ENCODE measurements at places on chromosomes 2 and 18.

- DNase-seq = no peak
Observed at GRCh38 chr2:49259926-49260325, 105.6 kb upstream of the FSHR start.

DNA sequence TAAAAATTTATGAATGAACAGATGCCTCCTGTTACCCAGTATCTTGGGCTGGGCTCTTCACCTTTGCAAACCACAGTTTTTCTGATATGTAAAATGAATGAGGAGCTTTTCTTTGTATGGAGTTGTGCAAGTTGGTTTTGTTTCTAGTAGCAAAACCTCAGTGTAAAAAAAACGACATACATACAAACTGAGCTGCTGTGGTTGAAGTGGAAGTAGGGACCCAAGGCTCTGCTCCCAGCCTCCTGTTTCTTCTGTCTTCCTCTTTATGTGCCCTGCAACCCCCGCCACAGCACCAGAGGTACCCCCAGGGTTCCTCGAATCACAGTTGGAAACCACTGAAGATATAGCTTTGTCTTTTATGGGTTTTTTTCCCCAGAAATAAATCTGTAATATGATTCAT is 118.1 kb downstream of the MYO1B start:
- no peak for DNase-seq

GRCh38 chr18:50747849-50748242 is 72.0 kb downstream of the MRO start:
- DNase-seq = no peak

DNA sequence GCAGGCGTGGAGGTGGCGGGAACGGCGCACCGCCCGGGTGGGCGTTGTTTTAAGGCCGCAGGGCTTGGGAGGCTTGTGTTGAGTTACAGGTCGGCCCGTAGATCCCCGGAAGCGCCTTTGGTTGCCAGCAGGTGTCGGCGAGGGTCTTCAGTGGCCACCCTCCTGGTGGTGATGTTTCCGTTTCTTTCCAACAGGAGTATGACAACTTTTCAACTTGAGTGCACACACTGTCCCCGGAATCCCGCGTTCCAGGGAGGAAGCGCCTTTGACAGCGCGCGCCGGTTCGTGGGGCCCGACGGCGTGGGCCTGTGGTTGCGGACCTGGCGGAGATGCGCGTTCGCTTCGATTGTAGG is 1.0 kb upstream of the HDAC4 start:
- no peak for DNase-seq

DNA sequence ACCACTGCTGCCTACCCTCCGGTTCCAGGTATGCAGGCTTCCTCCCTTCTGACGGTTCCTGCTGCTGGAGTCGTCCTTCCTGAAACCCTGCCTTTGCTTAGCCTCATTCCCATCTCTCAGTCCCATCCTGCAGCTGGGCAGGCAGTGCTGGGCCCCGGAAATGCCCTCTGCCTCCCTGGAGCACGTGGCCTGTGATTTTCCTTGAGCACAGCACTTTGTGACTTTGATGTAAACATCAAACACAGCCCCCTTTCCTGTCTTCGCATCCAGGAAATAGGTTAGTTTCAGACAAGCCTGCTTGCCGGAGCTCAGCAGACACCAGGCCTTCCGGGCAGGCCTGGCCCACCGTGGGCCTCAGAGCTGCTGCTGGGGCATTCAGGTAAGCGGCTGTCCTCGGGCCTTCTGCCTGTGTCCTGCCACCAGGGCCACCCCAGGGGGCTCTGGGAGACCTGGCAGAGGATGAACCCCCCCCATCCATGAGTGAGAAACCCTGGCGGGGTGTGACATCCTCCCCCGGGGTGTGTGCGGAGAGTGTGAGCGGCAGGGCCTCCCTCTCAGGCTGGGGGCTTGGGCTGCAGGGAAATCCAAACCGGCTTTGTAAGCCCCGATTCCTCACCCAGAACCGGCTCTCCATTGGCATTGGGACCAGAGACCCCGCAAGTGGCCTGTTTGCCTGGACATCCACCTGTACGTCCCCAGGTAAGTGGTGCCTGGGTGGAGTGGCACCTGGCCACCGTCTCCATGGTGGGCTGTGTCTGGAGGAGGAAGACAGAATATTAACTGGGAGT is at the start of gene ZAP70:
TSS of gene ZAP70 (plus strand) at position 281 of the 788 bp plus-strand sequence. CDS start 10,461 bp downstream, outside the sequence.
- DNase-seq = no peak

DNA sequence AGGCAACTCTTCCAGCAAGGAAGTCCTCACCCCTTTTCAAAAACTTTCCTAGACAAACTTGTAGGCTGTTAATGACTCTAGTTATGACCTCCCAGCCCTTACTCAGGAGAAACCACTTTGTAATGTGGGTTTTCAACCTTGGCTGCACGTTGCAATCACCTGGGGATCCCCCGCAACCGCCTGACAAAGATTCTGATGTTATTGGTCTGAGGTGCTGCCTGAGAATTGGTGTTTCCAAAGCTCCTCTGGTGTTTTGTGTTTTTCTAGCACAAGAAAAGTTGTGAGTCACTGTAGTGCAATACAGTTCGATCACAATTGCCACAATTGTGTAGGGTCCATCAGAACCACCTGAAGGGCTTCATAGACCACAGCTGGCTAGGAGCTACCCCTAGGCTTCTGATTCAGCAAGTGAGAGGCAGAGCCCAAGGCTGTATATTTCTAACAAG is 121.6 kb downstream of the SP100 start:
- no peak for DNase-seq

- DNase-seq = no peak
Observed at GRCh38 chr2:72921088-72921851, 4.0 kb downstream of the EMX1 start.

GRCh38 chr18:4433717-4434116 is 21.4 kb downstream of the DLGAP1 start:
- DNase-seq = peak; percentile 90

DNA sequence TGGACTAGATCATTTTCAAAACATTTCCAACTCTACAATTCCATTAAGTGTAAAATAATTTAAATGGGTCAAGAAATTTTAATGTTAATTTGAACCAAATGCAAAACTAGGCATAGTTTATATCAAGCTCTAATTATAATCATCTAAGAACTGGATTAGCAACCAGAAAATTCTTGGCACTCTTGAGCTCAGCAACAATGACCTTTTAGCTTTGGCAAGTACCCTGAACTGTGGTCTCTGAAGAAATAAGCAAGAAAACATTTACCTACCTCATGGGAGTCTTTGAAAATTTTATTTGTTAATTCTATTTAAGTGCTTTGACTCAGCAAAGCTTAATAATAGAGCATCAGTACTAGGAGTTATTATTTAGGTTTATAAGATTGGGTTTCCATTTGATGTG is 313.2 kb downstream of the SATB2 start:
- DNase-seq = no peak

DNA sequence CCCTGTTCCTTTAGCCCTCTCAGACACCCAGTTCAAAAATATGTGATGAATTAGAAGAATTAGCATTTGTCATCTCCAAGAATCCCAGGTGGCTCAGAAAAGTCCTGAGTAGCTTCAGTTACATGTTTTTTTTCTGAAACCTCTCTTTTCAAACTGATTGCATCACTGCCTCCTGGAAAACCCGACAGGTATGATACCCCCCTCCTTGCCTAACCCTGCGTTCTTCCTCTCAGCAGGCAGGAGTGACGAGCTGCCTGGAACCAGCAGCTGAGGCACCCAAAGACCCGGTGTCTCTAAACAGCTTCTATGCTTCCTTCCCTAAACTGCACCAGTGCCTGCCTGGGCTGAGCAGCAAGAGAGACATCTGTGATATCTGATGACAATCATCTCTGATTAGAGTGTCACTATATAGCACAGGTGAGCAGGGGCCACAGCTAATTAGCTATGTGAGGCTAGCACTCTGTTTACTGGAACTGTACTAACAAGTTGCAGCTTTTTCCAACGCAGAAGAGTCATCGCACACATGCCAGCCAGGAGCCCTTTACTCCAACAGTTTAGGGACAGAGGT is 376.4 kb upstream of the ATP5MC3 start:
- no peak for DNase-seq

- no peak for DNase-seq
Observed at GRCh38 chr2:207477896-207478295, 51.9 kb upstream of the CREB1 start.

- peak; percentile 80 for DNase-seq
Observed at GRCh38 chr2:11692966-11693521, 23.0 kb upstream of the NTSR2 start.

Data from urothelium cell line (cell line).